Body of pancreas (tissue), 4 donors: ENCODE measurements at places on chromosomes 1 and 21.

- no peak overlapping the region for H3K4me3 ChIP-seq
- no peaks in the 10 kb centered on the region for H3K36me3 ChIP-seq
- H3K4me1 ChIP-seq: peaks cover 15% of the 10 kb centered on the region
- DNase-seq: peak; percentile 68
- H3K27ac ChIP-seq: no peak overlapping the region
- H3K27me3 ChIP-seq: no peaks in the 10 kb centered on the region
Observed at GRCh38 chr1:94044290-94044790, 76.6 kb downstream of the ABCA4 start.

- no peak for DNase-seq
- peaks cover 7% of the 10 kb centered on the region for H3K4me1 ChIP-seq
- no peaks in the 10 kb centered on the region for H3K36me3 ChIP-seq
Observed at GRCh38 chr1:160162931-160163330, 11.5 kb downstream of the ATP1A4 start.

GRCh38 chr1:230031131-230031530 is 35.9 kb upstream of the GALNT2 start:
- no peak overlapping the region for H3K27ac ChIP-seq
- DNase-seq: no peak
- no peaks in the 10 kb centered on the region for H3K36me3 ChIP-seq

DNA sequence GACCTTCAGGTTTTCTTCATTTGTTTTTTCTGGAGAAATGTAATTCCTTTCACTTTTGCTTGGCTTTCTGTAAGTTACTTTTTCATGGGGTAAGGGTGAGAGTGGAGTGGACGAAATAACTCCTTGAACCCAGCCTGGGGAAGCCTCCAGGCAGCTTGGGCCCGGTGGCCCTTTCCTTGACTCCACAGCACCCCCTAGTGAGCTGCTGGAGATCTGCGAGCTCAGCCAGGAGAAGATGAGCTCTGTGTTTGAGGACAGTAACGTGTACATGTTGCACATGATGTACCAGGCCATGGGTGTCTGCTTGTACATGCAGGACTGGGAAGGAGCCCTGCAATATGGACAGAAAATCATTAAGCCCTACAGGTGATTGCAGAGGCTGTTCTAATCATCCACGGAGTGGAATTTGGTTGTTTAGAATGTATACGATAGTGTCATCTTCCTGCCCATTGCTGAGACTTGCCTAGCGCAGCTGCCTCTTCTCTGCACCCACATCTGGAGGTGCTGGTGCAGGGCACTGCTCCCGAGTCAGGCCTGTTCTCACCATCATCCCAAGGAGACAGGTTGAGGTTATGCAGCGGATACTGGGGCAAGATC is 51.0 kb downstream of the SMYD2 start:
- H3K4me1 ChIP-seq: no peaks in the 10 kb centered on the region
- peak; percentile 41 for DNase-seq
- H3K27ac ChIP-seq: no peak overlapping the region
